ENCODE measurements at places on chromosomes 1 and 21. TPM values are rescaled to one million over a fixed set of nuclear protein-coding genes. Genes with fewer than 3 reads are reported as not detected.

The TMEM54 gene
- total RNA-seq = 14.9 TPM

The KRTAP12-2 gene
- total RNA-seq = not detected

The BNIPL gene
- 43.3 TPM for total RNA-seq

The ZFP69B gene
- 1.5 TPM for total RNA-seq

The TFAP2E gene
- total RNA-seq = not detected

The SPRR2G gene
- not detected for total RNA-seq

The CD5L gene
- total RNA-seq = not detected

The PYHIN1 gene
- 0.21 TPM for total RNA-seq

The ABCA4 gene
- 2.2 TPM for total RNA-seq

The TMEM50A gene
- total RNA-seq = 53.5 TPM

The HMGCS2 gene
- 0.92 TPM for total RNA-seq

The KIF17 gene
- total RNA-seq = 2.4 TPM

The LGR6 gene
- total RNA-seq = 4.7 TPM

The TRAF3IP3 gene
- total RNA-seq = 3.4 TPM

The CDC73 gene
- 48.0 TPM for total RNA-seq

The MYBPHL gene
- total RNA-seq = not detected

The TNFRSF1B gene
- 10.7 TPM for total RNA-seq

The POU3F1 gene
- total RNA-seq = 1.5 TPM

The TEDDM1 gene
- total RNA-seq = not detected

The GPR25 gene
- not detected for total RNA-seq

The TRIM58 gene
- 2.5 TPM for total RNA-seq

The ARHGAP30 gene
- 3.0 TPM for total RNA-seq

The UBE2U gene
- total RNA-seq = not detected

The BRINP3 gene
- total RNA-seq = 0.31 TPM

The NBPF10 gene
- 2.9 TPM for total RNA-seq

The FCAMR gene
- not detected for total RNA-seq

The TGFB2 gene
- 40.1 TPM for total RNA-seq

The F13B gene
- total RNA-seq = not detected

The PLCH2 gene
- total RNA-seq = 11.8 TPM

The KRTAP12-1 gene
- total RNA-seq = not detected

The PDC gene
- not detected for total RNA-seq

The MAB21L3 gene
- 0.31 TPM for total RNA-seq

The SH2D1B gene
- total RNA-seq = 0.62 TPM

The POGK gene
- 15.5 TPM for total RNA-seq

The OR14K1 gene
- total RNA-seq = not detected

The SLC35F3 gene
- total RNA-seq = 0.72 TPM

The AKR7A3 gene
- total RNA-seq = 1.3 TPM

The MMP23B gene
- total RNA-seq = 18.1 TPM

The MYCL gene
- total RNA-seq = 15.7 TPM

The THEM5 gene
- total RNA-seq = not detected
